ENCODE measurements at places on chromosomes 16 and 17.

DNA sequence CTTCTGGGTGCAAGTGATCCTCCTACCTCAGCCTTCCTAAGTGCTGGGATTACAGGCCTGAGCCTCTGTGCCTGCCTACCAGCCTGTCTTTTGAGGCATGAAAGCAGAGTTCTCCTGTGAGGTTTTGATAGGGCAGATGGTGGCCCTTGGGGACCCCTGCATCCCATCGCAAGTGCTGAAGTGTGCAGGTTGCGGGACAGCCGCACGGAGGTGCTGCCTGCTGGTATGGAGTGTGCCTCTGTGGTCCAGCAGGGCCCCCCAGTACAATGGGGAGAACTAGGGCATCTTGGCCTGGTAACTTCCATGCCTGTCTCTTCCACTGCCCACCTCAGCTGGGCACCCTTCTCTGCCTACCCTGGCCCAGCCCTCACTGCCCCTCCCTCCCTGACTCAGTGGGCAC is 9.9 kb upstream of the NDRG4 start:
- no peaks in the 10 kb centered on the region for H3K36me3 ChIP-seq
- H3K27ac ChIP-seq = no peak overlapping the region
- DNase-seq = no peak
- H3K4me1 ChIP-seq = peaks cover 3% of the 10 kb centered on the region
- H3K27me3 ChIP-seq = peaks cover 7% of the 10 kb centered on the region

- H3K4me3 ChIP-seq = no peak overlapping the region
- no peak overlapping the region for H3K27ac ChIP-seq
Observed at GRCh38 chr16:62135911-62136310, 99.7 kb upstream of the CDH8 start.

- H3K27ac ChIP-seq = no peak overlapping the region
- H3K27me3 ChIP-seq = no peaks in the 10 kb centered on the region
- peaks cover 3% of the 10 kb centered on the region for H3K4me1 ChIP-seq
- no peak overlapping the region for H3K4me3 ChIP-seq
- DNase-seq = no peak
Observed at GRCh38 chr16:53936052-53936451, 232.1 kb downstream of the FTO start.

DNA sequence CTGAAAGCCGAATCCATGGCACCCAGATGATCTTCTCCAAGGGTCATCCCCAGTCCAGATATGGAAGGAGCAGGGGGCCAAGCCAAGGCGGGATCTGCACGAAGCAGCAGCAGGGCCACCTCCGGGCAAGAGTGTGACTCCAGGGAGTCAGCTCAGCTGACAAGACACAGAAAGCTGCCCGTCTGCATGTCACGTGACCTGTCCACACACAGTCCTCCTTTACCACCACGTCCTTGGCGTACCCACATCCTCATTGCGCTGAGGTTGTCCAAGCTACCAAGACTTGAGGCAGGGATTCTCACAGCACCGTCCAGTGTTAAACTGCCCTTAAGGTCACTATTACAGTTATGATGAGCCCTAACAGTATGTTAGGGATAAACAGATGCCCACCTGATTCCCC is 11.3 kb upstream of the CYTH1 start:
- no peaks in the 10 kb centered on the region for H3K27me3 ChIP-seq
- peaks cover 59% of the 10 kb centered on the region for H3K36me3 ChIP-seq
- H3K4me1 ChIP-seq = peaks cover 23% of the 10 kb centered on the region
- DNase-seq = no peak
- H3K4me3 ChIP-seq = no peak overlapping the region
- H3K27ac ChIP-seq = no peak overlapping the region

GRCh38 chr17:49438436-49439278 is 24.0 kb upstream of the PHB1 start:
- no peak for DNase-seq
- no peaks in the 10 kb centered on the region for H3K36me3 ChIP-seq
- H3K27ac ChIP-seq = no peak overlapping the region

DNA sequence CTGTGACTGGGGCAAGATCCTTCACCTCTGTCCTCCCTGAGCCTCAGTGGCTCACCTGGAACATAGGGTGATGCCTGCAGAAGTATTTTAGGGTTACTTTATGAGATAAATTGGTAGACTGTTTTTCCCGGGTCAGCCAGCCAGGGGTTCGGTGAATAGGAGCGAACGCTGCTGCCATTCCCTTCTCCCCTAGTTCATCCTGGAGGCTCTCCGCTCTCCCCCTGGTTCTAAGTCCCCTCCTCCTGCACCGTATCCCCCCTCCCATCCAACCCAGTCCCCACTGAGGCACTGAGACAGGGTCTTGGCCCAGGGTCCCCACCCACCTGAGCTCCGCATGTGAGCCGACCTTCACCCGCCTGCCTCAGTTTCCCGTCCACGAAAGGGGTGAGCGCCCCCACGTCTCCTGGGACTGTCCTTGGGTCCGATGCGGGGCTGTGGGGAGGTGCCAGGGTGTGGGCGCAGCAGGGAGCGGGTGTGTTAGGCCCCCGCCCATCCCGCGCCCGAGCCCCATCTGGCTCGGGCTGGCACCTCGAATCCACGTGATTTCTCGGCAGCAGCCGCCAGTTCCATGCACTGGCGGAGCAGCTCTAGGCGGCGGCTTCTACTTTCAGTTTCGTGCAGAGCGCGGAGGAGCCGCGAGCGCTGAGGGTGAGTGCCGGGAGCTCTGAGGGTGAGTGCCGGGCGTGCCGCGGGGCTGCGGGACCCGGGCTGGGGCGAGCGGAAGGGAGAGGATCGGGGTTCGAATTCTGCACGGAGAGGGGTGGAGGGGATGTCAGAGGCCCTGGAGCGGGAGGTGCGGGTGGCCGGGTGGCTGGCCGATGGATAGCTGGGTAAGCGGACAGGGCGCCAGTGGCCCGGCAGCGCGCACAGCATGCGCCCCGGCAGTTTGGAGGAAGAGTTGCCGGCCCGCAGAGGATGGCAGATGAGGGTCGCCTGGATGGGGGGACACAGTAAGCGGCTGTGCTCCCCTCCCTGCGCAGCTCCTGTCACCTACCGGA is at the start of gene NLRC5:
TSS of gene NLRC5 (plus strand) at position 610 of the 998 bp plus-strand sequence. CDS start 31,156 bp downstream, outside the sequence.
- DNase-seq = peak; percentile 95
- no peaks in the 10 kb centered on the region for H3K27me3 ChIP-seq
- peak within 1 kb of the TSS; percentile 100 for H3K4me3 ChIP-seq

GRCh38 chr17:66549311-66549704 is 246.9 kb downstream of the PRKCA start:
- no peak overlapping the region for H3K27ac ChIP-seq
- H3K27me3 ChIP-seq = no peaks in the 10 kb centered on the region

- peaks cover 16% of the 10 kb centered on the region for H3K4me1 ChIP-seq
- peaks cover 16% of the 10 kb centered on the region for H3K27me3 ChIP-seq
- H3K36me3 ChIP-seq = peaks cover 13% of the 10 kb centered on the region
- no peak overlapping the region for H3K4me3 ChIP-seq
- no peak overlapping the region for H3K27ac ChIP-seq
Observed at GRCh38 chr17:1223662-1224061, 43.9 kb upstream of the ABR start.

- no peaks in the 10 kb centered on the region for H3K27me3 ChIP-seq
- H3K4me3 ChIP-seq = no peak overlapping the region
- no peak for DNase-seq
- peaks cover 40% of the 10 kb centered on the region for H3K4me1 ChIP-seq
- peaks cover 3% of the 10 kb centered on the region for H3K36me3 ChIP-seq
Observed at GRCh38 chr16:10333321-10334032, 52.4 kb upstream of the ATF7IP2 start.

GRCh38 chr17:43680461-43680860 is 18.7 kb upstream of the MEOX1 start:
- peaks cover 17% of the 10 kb centered on the region for H3K27me3 ChIP-seq
- DNase-seq = no peak
- H3K4me3 ChIP-seq = no peak overlapping the region

DNA sequence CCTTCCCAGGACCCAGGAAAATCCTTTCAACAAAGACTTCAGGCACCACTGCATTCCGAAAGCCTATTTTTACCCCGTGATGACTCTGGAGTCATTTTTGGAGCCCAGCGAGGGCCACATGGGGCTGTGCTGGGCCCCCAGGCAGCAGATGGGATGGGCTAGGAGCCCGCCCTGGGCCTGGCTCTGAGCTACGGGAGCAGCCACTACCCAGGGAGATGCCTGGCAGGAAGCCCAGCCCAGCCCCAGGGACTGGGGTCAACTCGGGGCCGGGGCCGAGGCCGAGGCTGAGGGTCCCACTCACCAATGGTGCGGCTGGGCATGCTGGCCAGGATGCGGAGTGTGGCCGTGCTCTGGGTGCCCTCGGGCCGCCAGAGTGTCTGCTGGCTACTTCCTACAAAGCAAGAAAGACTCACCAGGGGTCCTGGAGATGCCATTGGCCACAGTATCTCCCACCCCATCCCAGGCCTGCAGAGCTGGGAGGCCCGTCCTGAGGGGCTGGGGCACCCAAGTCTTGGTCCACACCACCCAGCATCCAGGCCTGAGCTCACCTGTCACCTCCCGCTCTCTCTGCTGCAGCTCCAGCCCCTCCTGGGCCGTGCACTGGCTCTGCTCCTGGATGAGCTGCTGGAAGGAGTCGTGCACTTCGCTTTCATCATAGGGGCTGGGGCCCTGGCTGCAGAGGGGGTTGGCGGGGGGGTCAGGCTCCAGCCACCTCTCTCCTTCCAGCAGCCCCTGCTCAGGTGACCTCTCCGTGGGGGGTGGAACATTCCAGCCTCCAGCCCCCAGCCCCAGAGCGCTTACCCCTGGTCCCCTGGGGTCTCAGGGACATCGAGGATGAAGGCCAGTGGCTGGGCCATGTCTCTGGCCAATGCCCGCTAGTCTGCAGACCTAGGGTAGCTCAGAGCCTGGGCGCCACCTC is 2.3 kb downstream of the TMC6 start:
- DNase-seq = no peak
- peaks cover 65% of the 10 kb centered on the region for H3K4me1 ChIP-seq
- H3K36me3 ChIP-seq = peaks cover 71% of the 10 kb centered on the region
- H3K27me3 ChIP-seq = no peaks in the 10 kb centered on the region
- peak overlapping the region; percentile 90 for H3K27ac ChIP-seq

DNA sequence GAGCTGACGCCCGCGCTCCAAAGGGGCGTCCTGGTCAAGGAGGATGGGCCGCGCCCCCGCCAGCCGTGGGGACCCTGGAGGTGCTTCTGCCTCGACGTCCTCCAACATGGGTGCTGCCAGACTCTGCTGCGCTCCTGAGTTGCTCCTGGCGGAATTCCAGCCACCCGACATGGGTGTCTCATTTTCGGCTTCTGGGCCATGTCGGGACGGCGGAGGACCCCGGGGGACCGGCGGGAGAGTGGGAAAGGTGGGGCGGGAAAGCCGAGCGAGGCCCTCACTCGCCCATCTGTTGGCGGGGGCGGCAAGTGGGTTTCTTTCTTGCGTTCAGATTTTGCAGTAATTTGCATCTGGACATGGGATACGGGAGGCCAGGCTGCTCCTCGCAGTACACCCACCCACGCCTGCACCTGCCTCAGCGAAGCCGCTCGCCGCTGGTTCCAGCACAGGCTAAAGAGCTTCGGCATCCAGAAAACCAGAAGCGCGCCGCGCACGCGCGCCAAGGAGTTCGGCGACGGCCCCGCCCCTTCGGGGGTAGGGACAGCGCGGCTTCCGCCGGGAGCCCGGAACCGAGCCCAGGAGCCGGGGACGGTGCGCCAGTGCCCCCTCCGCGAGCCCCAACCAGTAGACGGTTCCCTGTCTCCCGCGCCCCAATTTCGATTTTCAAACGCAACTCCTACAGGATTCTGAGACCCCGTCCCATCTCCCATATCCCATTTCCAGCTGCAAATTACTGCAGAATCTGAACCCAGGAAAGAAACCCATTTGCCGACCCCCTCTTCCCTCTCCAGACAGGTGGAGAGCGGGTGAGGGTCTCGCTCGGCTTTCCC is at the start of gene ARMC7:
TSS of gene ARMC7 (plus strand) at position 563 of the 827 bp plus-strand sequence. CDS start 320 bp downstream, outside the sequence.
- peak within 1 kb of the TSS; percentile 92 for H3K4me3 ChIP-seq
- peaks cover 15% of the 10 kb centered on the region for H3K36me3 ChIP-seq
- peaks cover 48% of the 10 kb centered on the region for H3K4me1 ChIP-seq
- peak within 1 kb of the TSS; percentile 87 for H3K27ac ChIP-seq

DNA sequence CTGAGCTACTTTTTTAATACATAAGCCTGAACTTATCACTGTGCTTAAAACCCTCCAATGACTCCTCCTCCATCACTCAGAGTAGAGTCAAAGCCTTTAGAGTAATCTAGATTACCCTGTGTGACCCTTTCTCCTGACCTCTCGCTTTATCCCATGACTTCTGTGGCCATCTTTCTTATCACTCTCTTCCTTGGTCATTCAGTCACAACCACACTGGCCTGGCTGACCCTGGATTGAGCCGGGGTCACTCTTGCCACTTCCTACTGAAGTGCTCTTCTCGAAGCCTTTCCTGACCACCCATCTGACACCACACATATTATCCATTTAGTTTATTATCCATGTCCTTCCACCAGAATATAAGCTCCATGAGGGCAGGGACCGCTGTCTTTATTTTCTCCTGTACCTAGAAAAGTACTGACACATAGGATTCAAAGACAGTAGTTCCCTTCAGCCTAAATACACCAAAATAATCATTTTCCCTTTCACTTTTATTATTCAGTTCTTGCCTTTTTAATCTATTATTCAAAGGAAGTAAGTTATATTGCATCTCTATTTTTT is 28.0 kb upstream of the ABCA9 start:
- H3K4me3 ChIP-seq = no peak overlapping the region
- H3K27me3 ChIP-seq = peaks cover 2% of the 10 kb centered on the region
- no peak for DNase-seq

- H3K27me3 ChIP-seq = no peaks in the 10 kb centered on the region
- DNase-seq = peak; percentile 29
- peaks cover 63% of the 10 kb centered on the region for H3K36me3 ChIP-seq
- peaks cover 84% of the 10 kb centered on the region for H3K4me1 ChIP-seq
Observed at GRCh38 chr16:27366687-27367460, 35.1 kb upstream of the IL21R start.

GRCh38 chr16:14193316-14193871 is 122.3 kb downstream of the MRTFB start:
- H3K4me1 ChIP-seq = peaks cover 33% of the 10 kb centered on the region
- H3K36me3 ChIP-seq = no peaks in the 10 kb centered on the region
- peak overlapping the region; percentile 73 for H3K4me3 ChIP-seq
- DNase-seq = peak; percentile 55
- H3K27me3 ChIP-seq = no peaks in the 10 kb centered on the region
- peak overlapping the region; percentile 89 for H3K27ac ChIP-seq

GRCh38 chr16:79188115-79188738 is 412.3 kb downstream of the MAF start:
- peaks cover 2% of the 10 kb centered on the region for H3K36me3 ChIP-seq
- peaks cover 11% of the 10 kb centered on the region for H3K4me1 ChIP-seq
- H3K4me3 ChIP-seq = no peak overlapping the region
- no peak overlapping the region for H3K27ac ChIP-seq
- H3K27me3 ChIP-seq = peaks cover 10% of the 10 kb centered on the region
- no peak for DNase-seq

- H3K4me1 ChIP-seq = no peaks in the 10 kb centered on the region
- H3K27ac ChIP-seq = peak overlapping the region; percentile 39
- no peak overlapping the region for H3K4me3 ChIP-seq
- no peak for DNase-seq
- no peaks in the 10 kb centered on the region for H3K27me3 ChIP-seq
Observed at GRCh38 chr17:64533784-64534183, 27.0 kb downstream of the CEP95 start.

Data from activated CD8-positive, alpha-beta T cell treated with anti-CD3 and anti-CD28 coated beads, Interleukin-2, amount 10 ng/mL, durations not matched to agents 7 days and 5 days (primary cell).